ENCODE measurements at places on chromosomes 16 and 17.
A peak's percentile ranks its signal among the peaks of the same experiment; 100 is the strongest.

DNA sequence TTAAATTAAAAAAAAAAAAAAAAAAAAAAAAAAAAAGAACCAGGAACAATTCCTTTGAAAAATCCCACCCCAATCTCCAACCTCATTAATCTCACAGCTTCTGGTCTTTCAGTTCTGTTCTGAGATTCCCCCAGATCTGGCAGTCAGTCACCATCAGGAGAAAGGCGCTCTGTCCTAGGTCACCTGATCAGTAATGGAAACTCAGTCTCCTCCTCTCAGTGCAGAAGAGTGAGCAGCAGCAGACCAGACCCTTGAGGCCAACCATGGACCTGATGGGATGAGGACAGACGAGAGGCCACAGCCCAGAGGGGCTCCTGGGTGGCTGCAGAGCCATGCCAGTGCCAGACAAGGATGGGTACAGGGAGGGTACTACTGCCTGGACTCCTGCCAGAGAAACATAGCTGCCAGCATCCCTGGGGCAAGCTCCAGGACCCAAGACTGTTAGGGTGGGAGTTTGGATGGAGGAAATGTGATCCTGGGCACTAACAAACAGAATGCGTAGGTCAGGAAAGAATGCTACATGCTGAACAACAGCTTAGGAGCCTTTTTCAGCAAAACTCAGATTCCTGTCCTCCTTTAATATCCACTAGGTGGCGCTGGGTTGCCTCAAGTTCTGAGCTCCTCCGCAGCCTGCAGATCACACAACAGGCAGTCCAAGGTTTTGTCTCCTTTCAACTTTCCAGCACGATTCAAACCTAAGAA lies 28.7 kb downstream of the MPG start:
- peak; percentile 65 for DNase-seq

DNA sequence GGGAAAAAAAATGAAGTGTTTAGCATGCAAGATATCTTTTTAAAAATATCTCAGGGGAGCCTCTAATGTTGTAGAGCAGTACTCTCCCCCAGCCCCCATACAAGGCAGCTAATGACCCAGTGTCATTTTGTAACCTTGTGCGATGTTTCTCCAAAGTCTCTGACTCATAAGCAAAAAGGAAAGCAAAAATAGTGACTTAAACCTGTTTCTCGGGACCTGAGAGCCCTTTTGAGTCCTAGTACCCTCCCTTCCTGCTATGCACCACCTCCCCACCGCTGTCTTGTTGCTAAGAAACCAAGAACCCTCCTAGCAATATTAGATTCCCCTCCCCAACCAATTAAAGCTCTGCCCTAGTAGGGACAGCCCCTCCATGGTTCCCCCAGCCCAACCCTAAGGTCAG lies 2.8 kb downstream of the MYCBPAP start:
- DNase-seq: peak; percentile 70

- DNase-seq: no peak
These were observed 49.2 kb downstream of the IRF8 start for GRCh38 chr16:85948138-85948509.

GRCh38 chr17:45107293-45108010 lies 24.9 kb downstream of the PLCD3 start:
- no peak for DNase-seq

DNA sequence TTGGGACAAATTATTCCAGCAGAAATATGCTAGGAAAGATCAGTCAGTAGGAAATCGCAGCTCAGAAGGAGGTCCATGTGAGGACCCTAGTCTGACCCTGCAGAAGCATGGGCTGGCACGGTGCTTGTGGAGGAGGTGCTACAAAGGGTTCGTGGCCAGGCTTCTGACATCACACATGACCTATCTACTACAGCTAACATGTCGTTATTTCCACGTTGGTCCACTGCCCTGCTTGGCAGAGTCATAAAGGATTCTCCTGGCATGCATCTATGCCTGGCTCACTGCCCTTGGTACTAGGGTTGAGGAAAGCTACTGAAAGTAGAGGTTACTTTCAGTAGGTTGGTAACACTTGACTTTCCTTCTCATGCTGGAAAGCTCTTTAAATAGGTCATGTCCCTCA lies 118.1 kb upstream of the SHISA6 start:
- no peak for DNase-seq

DNA sequence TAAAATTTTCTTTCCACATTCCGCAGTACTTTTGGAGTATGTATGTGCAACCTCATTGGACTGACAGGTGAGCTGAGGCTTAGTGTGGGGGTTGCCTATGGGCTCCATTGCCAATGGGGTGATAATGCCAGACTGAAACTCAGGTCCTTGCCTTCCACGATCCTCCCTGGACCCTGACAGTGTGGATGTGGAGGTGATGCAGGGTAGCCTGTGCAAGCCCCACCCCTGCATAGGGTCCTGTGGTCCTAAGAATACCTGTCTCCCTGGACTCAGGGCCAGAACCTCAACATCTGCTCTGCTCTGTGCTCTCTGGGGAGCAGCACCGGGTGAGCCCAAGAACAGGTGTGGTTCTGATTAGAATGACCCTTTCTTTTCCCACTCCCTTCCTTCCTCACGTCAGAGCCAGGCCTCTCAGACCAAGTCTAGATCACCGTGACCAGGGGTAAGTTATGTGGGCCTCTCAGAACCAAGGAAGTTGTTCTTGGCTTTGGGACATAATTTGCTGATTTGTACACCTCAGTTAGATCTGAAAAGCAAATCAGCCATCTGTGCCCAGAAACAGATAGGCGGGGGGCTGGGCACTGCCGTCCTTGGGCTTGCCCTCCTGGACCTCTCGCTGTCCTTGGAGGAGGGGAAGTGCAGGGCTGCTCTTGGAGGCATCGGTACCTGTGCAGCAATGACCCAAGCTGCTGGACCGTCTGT lies 8.4 kb upstream of the TNS4 start:
- no peak for DNase-seq

- DNase-seq: no peak
These were observed 7.5 kb upstream of the ADCY9 start for GRCh38 chr16:4123616-4124300.

- DNase-seq: no peak
These were observed 5.0 kb downstream of the SGCA start for GRCh38 chr17:50170662-50171370.

DNA sequence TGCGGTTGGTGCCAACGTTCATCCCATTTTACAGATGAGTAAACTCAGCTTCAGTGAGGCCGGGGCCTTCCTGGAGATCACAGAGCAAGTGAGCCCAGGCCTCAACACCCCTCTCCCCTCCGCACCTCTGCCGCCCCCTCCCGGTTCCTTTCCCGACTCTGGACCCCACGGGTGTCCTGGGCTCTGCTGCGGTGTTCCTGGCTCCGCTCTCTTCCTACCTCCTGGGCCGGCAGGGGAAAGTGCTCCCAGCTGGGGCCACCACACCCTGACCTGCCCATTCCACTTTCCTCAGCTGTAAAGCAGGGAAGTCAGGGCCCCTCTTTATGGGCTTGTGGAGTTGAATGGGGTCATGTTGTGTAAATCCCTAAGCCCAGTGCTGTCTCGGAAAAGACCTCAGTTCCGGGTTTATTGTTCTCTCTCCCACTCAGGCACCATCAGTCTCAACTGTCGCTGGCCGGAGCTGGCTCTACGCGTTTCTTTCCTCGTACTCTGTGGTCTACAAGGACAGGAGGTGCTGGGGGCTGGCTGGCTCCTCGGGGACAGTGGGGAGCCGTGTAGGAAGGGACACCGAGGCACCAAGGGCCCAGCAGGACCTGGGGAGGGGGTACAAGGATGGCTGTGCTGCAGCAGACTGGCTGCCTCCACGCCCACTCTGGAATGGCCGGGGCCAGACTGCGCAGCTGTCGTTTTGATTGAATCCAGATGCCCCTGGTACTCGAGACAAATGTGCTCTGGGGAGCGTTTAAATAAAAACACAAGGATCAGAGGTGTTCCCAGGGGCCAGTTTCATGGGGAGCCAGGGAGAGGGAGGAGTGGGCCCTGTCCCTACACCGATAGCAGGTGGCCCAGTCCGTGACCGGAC lies 21.7 kb upstream of the ACSF3 start:
- DNase-seq: no peak

DNA sequence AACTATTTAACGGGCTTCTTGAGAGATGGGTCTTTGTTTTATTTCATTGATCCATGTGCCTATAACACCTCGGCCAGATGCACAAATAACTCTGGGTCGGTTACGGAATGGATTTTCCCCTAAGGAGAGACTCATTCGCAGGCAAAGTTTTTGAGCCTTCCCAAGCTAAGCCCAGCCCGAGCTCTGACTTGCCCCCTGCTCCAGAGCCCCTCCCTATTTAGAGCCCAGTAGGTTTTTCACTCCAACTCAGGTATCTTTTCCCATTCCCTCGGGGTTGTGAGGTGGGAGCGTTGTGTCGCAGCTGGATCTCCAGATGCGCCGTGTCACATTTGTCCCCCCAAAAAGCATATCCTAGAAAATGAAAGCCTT lies 812 bp upstream of the MYOCD start:
- no peak for DNase-seq

DNA sequence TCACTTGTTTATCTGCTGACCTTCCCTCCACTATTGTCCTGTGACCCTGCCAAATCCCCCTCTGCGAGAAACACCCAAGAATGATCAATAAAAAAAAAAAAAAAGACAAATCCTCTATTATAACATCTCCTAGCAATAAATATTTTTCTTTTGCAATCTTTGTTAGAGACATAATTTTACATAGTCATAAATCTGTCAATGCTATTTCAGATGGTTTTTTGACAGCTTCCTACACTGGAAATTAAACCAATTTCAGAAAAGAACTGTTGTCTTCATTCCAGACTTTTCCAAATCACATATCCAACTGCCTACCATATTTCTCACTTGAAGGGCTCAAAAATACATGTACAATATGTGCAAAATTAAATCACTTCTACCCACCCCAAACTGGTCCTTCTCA lies 3.7 kb downstream of the METTL16 start:
- DNase-seq: no peak

Data from GM18507 (cell line).